ENCODE measurements at places on chromosomes 7 and 10.

DNA sequence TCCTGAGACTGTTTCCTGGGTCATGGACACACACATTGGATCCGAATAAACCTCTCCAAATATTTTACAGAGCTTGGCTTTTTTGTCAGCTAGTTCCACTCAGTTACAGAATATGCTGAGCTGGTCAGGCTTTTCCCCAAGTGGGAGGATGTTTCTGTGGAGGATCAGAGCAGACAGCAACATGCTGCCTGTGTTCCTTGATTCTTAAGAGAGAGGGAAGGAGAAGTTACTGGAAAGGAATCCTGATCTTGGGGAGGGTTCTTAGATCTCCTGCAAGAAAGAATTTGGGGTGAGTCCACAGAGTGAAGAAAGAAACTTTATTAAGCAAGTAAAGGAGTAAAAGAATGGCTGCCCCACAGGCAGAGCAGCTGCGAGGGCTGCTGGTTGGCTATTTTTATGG is 76.8 kb upstream of the RPA3 start:
- H3K27me3 ChIP-seq = no peaks in the 10 kb centered on the region
- no peak for DNase-seq
- H3K4me3 ChIP-seq = no peak overlapping the region
- H3K36me3 ChIP-seq = no peaks in the 10 kb centered on the region
- H3K4me1 ChIP-seq = no peaks in the 10 kb centered on the region

DNA sequence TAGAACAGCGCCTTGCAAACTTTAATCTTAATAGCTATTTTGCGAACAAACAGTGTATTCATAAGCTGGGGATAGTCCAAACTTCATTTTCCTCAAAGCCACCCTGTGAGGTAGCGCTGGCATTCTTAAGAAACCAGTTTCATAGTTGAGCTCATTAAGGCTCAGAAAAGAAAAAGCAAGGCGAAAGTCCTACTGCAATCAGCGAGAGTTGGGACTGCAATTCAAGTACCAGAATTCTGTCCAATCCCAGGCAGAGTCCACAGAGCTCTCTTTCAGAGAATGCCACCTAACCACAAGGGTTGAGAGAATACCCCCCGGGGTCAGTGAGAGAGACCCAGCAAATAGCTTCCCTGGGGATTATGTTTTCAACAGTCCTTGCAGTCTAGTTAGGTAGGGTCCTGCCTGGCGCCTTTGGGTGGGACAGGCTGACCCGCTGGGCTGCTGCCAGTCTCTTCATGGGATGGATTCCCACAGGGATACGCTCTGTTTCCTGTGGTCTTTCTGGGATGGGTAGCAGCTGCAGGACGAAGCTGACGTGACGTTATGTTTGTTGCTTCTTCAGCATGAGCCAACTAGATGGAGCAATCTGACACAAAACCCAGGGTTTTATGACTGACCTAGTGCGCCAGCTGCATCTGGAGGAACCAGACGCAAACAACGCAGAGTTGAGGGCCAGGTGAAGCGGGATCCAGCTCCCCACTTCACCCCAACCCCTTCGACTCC is 16.0 kb downstream of the BMPER start:
- H3K4me1 ChIP-seq = no peaks in the 10 kb centered on the region
- no peak for DNase-seq
- H3K27me3 ChIP-seq = no peaks in the 10 kb centered on the region
- H3K4me3 ChIP-seq = no peak overlapping the region

DNA sequence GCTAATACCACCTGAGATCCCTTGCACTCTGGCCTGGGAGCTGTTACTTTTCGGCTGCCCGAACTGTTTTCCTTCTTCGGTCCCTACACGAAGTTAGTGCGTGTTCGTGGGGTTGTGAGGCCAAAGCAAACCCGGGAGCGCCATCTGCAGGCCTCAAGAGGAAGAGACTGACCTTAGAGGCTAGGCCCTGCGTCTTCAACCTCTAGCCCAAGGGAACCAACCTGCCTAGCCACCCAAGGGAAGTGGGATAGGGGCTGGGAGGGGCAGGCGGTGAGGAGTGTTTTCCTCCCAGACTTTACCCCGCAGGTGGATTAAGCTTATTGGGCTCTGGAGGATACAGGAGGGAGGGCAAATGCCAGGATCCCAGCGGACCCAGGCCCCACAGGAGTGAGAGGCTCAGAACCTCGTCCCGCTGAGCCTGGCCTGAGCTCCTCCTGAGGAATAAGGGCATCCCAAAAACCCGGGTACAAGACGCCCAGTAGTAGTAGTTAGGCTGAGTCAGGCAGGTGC is 1.7 kb upstream of the PAX2 start:
- no peaks in the 10 kb centered on the region for H3K36me3 ChIP-seq
- peaks cover 60% of the 10 kb centered on the region for H3K27me3 ChIP-seq
- peak; percentile 44 for DNase-seq
- no peak overlapping the region for H3K4me3 ChIP-seq

DNA sequence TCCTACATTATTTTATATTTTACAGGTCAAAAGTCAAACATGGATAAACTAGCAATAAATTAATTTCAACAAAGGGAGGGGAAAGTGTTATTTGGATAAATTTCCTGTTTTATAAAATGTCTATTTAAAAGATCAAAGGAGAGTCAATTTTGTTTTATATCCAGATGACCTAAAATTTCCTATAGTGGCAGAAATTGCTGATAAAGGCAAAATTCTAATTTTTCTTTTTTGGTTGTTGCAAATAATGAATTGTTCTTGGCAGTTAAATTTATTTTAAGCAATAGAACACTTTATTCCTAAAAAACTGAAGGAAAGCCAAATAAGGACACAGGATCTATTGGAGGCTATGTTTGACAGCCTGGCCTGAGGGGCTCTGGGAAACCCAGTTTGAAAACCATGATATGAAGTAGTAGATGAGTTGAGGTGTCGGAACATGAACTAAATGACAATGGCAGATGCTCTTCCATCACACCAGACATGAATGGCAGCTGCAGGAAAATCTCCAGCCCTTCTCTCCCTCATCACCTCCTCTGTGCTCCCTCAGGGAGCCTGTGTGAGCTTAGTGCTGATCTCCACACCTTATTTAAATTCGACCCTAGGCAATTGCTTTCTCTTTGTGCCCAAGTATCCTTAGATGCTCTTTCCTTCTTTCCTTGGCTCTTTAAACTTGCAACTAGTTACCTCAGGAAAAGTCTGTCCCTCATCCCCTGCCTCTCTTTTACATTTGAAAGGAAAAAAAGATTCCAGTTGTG is 395.0 kb downstream of the THSD7A start:
- H3K27me3 ChIP-seq = no peaks in the 10 kb centered on the region
- H3K4me3 ChIP-seq = no peak overlapping the region
- H3K36me3 ChIP-seq = no peaks in the 10 kb centered on the region
- DNase-seq = no peak
- no peaks in the 10 kb centered on the region for H3K4me1 ChIP-seq

- no peaks in the 10 kb centered on the region for H3K36me3 ChIP-seq
- no peak overlapping the region for H3K4me3 ChIP-seq
- no peak overlapping the region for H3K27ac ChIP-seq
- DNase-seq = no peak
Measured at GRCh38 chr7:96016056-96016586, 243.8 kb downstream of the DYNC1I1 start.

DNA sequence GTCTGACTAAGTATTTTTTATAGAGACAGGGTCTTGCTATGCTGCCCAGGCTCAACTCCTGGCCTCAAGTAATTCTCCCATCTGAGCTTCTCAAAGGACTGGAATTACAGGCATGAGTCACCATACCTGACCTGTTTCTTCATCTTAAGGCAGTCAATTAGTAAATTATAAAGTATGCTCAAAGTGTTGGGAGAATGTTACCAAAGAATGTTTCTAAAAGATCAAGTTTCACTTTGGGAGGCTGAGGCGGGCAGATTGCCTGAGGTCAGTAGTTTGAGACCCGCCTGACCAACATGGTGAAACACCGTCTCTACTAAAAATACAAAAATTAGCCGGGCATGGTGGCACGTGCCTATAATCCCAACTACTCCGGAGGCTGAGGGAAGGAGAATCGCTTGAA is 117.0 kb downstream of the ALOX5 start:
- no peaks in the 10 kb centered on the region for H3K27me3 ChIP-seq
- no peaks in the 10 kb centered on the region for H3K4me1 ChIP-seq
- DNase-seq = no peak

DNA sequence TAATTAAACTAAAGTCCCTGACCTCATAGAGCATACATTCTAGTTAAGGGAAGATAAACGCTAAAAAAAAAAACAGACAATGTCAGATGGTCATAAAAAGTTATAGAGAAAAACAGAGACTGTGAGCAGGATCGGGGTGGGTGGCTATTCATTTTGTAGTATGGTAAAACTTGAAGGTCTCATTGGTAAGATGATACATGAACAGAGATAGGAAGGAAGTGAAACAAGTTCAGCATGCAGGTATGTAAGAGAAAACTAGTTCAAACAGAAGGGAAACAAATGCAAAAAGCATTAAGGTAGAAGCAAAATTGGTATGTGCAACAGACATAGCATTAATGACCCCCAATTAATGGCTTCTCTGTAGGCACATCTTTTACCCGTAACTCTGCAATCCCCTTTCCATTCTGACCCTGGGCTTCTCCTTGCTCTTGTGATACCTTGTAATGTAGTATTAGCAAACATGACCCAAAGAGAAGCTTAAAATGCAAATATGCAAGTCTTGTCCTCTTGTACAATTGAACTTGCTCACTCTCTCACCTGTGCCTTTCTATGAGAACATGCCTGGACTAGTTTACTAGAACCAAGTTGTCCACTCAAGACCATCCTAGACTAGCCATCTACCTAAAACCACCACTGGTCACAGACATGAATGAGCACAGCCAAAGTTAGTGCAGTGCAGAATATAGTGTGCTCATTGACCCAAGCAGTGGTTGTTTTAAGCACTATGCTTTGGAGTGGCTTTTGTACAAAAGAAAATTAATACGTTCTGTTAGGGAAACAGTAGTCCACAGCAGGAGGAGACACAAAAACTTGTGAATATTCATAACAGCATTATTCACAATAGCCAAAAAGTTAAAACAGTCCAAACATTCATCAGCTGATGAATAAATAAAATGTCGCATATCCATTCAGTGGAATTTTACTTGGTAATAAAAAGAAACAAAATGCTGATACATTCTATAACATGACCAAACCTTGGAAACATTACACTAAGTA is 57.0 kb downstream of the BRAF start:
- no peak overlapping the region for H3K27ac ChIP-seq
- no peak for DNase-seq
- H3K4me1 ChIP-seq = no peaks in the 10 kb centered on the region
- H3K36me3 ChIP-seq = no peaks in the 10 kb centered on the region
